ENCODE measurements at places on chromosomes 6 and 20.

- no peak for DNase-seq
These were observed 8.1 kb downstream of the NELFCD start for GRCh38 chr20:58989196-58989595.

DNA sequence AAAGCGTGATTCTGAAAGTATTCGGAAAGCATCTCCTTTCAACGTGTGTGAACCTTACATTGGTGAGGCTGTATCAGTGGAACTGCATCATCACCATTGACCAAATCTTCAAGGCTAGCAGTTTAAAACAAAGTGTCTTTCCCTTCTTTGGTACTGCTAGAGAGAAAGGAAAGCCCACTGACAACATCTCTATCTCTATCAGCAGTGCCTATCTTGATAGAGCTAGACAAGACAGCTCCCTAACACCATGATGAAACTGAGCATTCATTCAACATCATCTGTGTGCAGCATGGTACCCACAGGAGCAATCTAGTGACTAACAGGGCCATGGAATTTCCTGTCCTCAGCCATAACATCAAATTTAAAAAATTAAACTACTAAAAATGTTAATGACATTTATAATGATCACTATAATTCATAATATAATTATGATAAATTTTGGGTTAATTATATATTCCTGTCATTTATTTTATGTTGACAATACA, 31.5 kb upstream of the EDN1 start:
- DNase-seq = no peak

GRCh38 chr6:166830185-166830890, 126.0 kb downstream of the RNASET2 start:
- peak; percentile 7 for DNase-seq

- DNase-seq = no peak
These were observed 23.9 kb upstream of the C6orf141 start for GRCh38 chr6:49526598-49526997.

DNA sequence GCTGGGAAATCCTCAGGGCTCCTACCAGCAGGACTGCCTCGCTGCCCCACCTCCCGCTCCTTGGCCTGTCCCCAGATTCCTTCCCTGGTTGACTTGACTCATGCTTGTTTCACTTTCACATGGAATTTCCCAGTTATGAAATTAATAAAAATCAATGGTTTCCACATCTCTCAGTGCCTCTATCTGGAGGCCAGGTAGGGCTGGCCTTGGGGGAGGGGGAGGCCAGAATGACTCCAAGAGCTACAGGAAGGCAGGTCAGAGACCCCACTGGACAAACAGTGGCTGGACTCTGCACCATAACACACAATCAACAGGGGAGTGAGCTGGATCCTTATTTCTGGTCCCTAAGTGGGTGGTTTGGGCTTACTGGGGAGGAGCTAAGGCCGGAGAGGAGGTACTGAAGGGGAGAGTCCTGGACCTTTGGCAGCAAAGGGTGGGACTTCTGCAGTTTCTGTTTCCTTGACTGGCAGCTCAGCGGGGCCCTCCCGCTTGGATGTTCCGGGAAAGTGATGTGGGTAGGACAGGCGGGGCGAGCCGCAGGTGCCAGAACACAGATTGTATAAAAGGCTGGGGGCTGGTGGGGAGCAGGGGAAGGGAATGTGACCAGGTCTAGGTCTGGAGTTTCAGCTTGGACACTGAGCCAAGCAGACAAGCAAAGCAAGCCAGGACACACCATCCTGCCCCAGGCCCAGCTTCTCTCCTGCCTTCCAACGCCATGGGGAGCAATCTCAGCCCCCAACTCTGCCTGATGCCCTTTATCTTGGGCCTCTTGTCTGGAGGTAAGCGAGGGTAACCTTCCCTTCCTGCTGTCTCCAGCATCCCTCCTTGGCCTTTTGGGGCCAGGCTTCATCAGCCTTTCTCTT, at the start of gene CFB:
TSS of gene CFB (plus strand) at position 589 of the 863 bp plus-strand sequence. CDS start at position 716, 127 bp downstream.
- no peak for DNase-seq

DNA sequence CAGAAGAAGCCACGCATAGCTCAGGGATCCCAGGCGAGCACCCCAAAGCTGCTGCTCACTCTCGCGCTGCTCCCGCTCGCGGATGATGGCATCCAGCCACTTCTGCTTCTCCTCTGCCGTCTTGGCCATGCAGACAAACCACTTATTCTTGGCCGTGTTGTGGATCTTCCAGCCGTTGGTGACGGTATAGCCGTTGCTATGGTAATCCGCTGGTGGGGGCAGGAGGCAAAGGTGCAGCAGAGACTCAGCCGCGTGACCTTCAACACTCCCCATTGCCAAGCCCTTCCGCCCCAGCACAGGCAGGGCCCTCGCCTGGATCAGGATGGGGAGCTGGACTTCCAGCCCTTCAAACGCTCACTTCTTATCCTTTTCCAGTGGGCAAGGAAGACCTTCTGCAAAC, 136.9 kb downstream of the PREX1 start:
- DNase-seq = no peak

GRCh38 chr6:36329798-36330291, 6.8 kb downstream of the BNIP5 start:
- no peak for DNase-seq

- no peak for DNase-seq
These were observed 285.3 kb downstream of the CDC5L start for GRCh38 chr6:44672841-44673240.

GRCh38 chr20:61082720-61083119, 169.3 kb upstream of the CDH4 start:
- no peak for DNase-seq
